GM04504 (cell line): ENCODE measurements at places on chromosomes 7 and 10.

DNA sequence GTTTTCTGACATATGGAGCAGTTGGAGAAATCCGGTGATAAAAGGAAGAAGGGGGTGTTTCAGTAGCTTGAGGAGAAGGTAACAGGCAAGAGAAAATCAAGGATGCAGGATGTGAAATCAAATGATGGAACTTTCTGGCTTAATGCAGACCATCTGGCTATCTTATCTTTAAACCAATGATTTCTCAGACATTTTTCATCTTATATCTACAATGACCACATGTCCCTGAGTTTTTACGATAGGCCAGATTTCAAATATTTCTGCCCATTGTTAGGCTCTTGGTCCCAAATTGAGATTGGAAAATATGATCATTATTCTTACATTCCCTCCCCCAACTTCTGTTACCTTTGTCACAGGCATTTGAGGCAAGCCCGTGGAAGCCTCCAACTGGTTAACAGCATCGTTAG, 486.8 kb downstream of the SUGCT start:
- DNase-seq: no peak

DNA sequence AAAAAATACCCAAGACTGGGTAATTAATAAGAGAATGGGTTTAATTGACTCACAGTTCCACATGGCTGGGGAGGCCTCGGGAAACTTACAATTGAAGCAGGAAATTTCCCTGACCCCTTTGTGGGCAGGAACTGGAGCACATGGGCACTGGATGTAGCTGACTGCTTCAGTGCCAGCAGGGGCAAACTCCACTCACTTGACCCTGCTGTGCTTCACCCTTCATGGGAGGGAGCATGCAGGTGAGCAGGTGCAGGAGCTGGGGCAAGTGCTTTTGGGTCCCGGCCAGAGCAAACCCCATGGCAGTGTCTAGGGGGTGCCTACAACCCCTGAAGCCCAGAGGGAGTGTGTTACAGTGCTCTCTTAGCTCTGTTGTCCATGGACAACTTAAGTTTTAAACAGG, 132.6 kb downstream of the AKR1D1 start:
- no peak for DNase-seq

GRCh38 chr7:134755422-134756022, 23.9 kb upstream of the CALD1 start:
- DNase-seq: no peak

- no peak for DNase-seq
These were observed 102.3 kb downstream of the TBXAS1 start for GRCh38 chr7:139931190-139931934.
